ENCODE measurements at places on chromosomes 11 and 22. TPM values are rescaled to one million over a fixed set of nuclear protein-coding genes. Genes with fewer than 3 reads are reported as not detected.

Gene TMPRSS4
- 0.59 TPM for polyA plus RNA-seq

- no peak for DNase-seq
Observed at GRCh38 chr22:26648011-26648497, 9.3 kb upstream of the MIAT start.

DNA sequence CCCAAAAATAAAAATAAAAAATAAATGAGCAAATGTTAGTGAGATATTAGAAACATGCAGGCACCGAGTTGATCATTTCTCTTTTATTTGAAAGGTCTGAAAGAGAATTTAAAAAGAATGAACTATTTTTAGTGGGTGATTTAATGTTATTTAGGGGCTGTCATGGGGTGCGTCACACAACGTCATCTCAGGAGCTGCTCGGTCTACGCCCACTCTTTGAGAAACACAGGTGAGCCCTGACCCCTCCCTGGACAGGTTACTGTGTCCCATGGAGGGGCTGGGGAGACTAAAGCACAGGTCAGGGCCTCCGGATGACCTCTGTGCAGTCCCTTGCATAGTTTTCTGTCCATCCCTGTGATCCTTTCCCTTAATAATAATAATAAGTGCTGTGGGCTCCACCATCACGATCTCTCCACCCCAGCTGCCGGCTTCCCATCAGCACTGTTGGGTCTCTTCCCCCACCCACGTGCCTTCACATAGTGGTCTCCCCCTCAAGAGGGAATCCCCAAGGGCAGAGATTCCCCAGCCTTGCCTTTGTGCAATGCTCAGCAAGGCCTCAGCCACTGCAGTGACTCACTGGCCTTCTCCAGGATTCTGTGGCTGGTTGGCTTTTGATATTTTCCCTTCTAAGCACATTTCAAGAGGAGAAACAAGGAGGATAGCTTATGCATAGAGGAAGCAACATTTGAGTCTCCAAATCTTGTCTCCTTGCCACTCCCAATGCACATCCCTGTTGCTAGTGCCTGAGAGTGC, 159.9 kb downstream of the TTC17 start:
- no peak for DNase-seq

DNA sequence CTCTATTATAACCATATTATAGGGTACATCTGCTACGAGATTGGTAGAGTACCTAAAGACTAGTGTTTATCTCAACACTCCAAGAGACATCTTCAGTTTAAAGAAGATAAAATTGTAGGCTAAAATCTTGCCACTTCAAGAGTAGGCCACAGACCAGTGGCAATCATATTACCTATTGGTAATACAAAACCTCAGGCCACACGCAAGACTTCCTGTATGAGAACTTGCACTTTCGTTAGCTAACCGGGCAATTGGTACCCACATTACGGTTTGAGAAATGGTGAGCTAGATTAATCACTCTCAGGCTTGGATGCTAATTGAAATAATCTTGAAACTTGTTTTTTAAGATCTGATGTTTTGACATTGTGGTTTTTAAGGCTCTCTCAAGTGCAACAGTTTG, 772.7 kb downstream of the LRRC4C start:
- no peak for DNase-seq

GRCh38 chr11:124210421-124210820, 27.3 kb downstream of the OR10D3 start:
- DNase-seq: no peak

DNA sequence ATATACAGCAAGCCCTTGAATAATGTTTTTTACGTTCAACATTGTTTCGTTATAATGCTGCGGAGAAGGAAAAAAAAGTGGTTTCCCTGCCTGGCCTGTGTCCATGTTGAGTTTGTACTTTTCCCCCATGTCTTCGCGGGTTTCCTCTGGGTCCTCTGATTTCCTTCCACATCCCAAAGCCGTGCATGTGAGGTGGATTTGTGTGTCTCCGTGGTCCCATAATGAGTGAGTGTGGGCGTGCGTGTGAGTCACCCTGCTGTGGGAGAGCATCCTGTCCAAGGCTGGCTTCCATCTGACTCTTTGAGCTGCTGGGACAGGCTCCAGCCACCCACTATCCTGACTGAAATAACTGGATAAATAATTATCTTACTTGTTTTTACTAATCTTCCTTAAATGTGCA, 29.6 kb upstream of the SNX19 start:
- DNase-seq: no peak
